T-cell (primary cell): ENCODE measurements at places on chromosomes 1 and 21. TPM values are rescaled to one million over a fixed set of nuclear protein-coding genes. Genes with fewer than 3 reads are reported as not detected.

GRCh38 chr1:207719234-207719633 is 32.6 kb upstream of the CD46 start:
- no peak for DNase-seq

DNA sequence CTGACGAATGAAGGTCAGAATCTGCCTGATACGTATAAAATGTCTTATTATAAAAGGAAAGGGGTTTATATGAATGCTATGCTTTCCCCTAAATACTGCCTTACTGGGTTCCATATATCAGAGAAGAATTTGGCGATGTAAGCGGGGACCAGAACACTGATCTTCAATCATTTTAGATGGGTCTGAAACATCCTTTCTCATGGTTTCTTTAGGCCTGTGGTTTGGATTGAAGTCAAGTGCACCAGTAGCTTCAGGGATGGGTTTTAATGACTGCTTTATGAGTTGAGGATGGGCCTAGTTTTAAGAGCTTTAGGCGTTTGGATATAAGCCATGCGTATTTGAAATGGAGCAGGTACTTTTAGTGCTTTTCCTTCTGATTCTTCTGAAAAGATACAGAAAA is 6.9 kb downstream of the FMN2 start:
- no peak for DNase-seq

DNA sequence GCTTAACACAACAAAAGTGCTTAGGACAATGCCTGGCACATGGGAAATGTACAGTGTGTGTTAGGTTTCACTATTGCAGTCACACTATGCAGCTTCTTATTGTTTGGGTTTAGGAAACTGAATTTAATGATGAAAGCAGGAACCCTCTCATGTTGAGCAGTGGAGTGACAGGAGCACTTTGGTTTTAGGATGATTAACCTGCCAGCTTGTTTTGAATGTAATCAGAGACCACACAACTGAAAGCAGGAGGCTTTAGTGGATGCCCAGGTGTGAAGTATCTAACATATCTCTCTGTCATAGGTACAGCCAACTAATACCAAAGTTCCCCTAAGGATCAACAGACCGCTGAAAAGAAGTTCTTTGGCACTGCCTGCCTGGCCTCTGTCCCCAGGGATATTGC is 406.9 kb upstream of the USP24 start:
- no peak for DNase-seq

PDE4B gene
- total RNA-seq: 46.3 TPM

- peak; percentile 61 for DNase-seq
Observed at GRCh38 chr1:178724728-178725465, at the start of gene RALGPS2. TSS of gene RALGPS2 (plus strand) at chr1:178725244. CDS start at chr1:178776765, 51,521 bp downstream.

- DNase-seq: no peak
Observed at GRCh38 chr1:10646347-10646861, 150.0 kb downstream of the CASZ1 start.

DNA sequence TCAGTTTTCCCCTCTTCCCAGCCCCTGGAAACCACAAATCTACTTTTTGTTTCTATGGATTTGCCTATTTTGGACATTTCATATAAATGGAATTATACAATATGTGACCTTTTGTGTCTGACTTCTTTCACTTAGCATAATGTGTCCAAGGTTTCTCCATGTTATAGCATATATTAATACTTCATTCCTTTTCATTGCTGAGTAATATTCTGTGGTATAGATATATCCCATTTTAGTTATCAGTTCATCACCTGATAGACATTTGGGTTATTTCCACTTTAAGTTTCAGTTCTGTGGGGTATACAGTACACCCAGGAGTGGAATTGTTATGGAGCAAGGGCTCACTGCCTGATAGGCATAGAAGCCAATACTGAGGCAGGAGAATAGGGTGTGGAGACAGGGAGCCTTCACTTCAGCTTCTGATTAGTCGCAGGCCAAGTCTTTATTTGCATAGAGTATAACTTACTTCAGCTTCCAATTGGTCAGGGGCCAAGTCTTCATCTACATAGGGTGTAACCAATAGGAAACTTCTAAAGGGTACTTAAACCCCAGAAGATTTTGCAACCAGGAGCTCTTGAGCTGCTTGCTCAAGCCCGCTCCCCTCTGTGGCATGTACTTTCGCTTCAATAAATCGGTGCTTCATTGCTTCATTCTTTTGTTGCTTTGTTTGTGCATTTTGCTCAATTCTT is 8.3 kb upstream of the NVL start:
- no peak for DNase-seq

B4GALT2 gene
- total RNA-seq: 3.1 TPM

DNA sequence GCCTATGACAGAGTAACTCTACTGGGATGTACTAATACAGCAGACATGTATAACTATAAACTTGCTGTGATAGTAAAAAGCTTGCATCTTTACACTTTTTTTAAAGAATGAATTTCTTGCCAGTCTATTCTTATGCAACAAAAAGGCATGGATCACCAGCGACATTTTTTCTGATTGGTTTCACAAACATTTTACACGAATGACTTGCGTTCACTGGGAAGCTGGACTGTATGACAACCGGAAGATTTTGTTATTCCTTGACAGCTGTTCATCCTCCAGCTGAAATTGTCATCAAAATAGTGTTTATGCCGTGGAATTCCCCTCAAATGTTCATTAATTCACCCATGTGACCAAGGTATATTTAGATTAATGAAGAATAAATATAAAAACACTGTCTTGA is 131.0 kb downstream of the XPR1 start:
- no peak for DNase-seq

NCMAP gene
- 0.14 TPM for total RNA-seq

TRIM67 gene
- not detected for total RNA-seq

GRCh38 chr21:43864313-43864961 is 586 bp upstream of the AGPAT3 start:
- no peak for DNase-seq

GRCh38 chr1:210587566-210587965 is 258.9 kb downstream of the HHAT start:
- DNase-seq: no peak

DNA sequence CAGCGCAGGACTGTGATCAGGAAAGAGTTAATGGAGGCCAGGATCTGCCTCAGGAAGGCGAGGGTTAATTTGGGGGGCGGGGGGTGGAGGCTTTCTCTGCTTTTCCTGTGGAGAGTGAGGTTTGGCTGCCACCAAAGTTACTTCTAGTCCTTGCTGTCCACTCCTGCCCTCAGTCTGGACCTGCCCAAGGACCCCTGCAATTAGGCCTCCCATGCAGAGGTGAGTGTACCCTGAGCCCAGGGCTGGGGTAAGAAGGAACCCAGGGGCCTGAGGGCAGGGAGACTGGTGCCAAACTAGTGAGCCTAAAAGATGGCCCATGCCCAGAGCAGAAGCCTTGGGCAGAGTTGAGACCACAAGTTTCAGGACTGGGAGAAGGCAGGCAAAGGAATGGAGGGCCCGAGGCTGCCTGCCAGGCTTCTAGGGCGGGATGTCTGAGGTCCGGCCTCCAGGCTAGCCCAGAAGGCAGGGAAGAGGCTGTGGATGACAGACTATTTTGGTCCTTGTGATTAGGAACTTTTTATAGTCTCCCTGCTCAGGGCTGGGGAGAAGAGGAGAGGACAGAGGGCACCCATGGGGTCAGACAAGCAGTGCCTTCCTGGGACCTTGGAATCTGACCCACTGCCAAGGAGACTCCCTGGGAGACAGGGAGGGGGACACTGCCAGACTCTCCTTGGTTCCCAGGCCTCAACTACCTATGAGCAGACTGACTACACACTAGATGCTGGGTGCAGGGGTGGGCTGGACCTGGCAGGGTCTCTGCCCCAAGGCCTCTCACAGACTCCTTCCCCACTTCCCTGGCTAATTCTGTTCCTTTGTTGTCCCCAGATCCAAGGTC is at the start of gene FAM110D:
Gene FAM110D (plus strand): TSS at position 172 of the 835 bp plus-strand sequence. CDS start 2,213 bp downstream, outside the sequence.
- no peak for DNase-seq

ROR1 gene
- total RNA-seq: 0.15 TPM

DNA sequence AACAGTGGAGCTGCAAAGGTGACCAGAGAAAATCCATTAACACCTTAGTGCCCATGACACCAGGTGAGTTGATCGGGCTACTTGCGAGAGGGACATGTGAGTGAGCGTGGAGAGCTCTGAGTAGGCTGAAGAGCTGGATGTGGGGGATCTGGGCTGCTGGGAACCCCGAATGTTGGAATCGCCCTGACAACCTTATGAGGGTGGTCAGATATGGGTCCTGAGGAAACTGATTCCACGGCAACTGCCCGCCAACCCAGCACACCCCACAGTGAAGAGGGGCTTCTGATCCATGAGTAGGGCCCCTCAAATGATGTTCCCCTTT is 705 bp upstream of the QSOX1 start:
- DNase-seq: no peak

- no peak for DNase-seq
Observed at GRCh38 chr21:24445517-24445916, 1161.8 kb downstream of the MRPL39 start.

GRCh38 chr1:9228609-9229008 is 6.0 kb upstream of the H6PD start:
- DNase-seq: no peak

- no peak for DNase-seq
Observed at GRCh38 chr21:25907573-25908275, 173.0 kb downstream of the GABPA start.

S100A5 gene
- 1.4 TPM for total RNA-seq

GRCh38 chr1:91506071-91506470 is 5.4 kb downstream of the CDC7 start:
- DNase-seq: no peak

DNA sequence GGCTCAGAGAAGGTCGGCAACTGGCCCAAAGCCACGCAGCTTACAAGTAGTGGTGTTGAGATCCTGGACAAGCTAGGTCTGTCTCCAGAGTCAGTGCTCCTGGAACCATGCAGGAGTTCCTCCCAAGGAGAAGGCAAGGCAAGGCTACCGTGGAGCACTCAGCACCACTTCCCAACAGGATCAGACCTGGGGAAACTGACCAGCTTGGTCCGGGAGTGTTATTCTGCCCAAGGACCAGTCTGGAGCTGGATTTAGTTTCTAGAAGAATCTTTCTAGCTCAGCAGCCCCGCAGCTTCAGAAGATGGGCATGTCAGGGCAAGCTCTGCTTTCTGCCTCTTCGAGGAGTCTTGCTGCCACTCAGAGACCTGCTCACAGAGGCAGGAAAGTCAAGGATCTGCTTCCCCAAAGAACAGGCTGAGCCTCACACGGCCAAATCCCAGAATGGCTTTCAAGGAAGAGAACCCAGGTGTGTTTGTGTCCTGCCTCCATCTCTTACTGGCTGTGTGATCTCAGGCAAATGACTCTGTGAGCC is 302.8 kb downstream of the MATN1 start:
- no peak for DNase-seq

- no peak for DNase-seq
Observed at GRCh38 chr21:43277481-43278351, 108.9 kb downstream of the CRYAA start.

SLC9C2 gene
- total RNA-seq: not detected

TAS1R1 gene
- not detected for total RNA-seq

IFI6 gene
- total RNA-seq: 38.4 TPM

- no peak for DNase-seq
Observed at GRCh38 chr1:181184621-181185020, 96.1 kb downstream of the IER5 start.

GRCh38 chr1:115458426-115459114 is 120.5 kb upstream of the NGF start:
- DNase-seq: no peak

GRCh38 chr1:199018471-199019135 is 379.8 kb downstream of the PTPRC start:
- DNase-seq: no peak

DNA sequence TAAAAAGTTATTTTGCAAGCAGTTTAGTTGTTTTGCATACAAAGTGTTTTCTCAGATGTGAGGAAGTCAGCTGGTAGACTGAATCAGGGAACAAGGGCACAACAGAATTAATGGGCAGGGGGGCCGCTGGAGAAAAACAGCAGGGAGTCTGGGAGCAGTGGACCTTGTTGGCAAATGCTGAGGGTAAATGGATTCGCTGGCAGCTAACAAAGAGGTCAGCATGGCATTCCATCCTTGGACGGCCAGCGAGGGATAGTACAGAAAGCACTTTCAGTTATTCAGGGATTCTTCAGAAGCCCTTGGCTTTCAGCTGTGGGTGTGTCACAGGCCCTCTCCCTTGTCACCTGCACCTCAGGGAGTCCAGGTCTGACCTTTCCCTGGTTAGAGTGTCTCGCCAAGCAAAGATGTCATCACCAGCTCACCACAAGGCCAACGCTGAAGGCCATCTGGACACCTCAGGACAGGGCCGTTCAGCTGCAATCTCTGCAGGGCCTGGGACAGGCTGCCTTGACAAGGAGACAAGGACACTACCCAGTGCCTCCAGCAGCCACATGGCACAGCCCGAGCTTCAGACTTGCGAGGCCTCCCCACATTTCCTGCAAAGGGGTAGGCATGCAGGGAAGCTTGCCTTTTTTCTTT is 90.4 kb downstream of the KCNN3 start:
- DNase-seq: no peak

B3GALT2 gene
- total RNA-seq: 13.6 TPM

- no peak for DNase-seq
Observed at GRCh38 chr1:199914546-199914945, 113.0 kb upstream of the NR5A2 start.
